SJSA1 (cell line): ENCODE measurements at places on chromosomes 2 and 18.

- no peak for DNase-seq
- no peak overlapping the region for H3K4me3 ChIP-seq
Measured at GRCh38 chr2:45822272-45822630, 170.8 kb downstream of the PRKCE start.

DNA sequence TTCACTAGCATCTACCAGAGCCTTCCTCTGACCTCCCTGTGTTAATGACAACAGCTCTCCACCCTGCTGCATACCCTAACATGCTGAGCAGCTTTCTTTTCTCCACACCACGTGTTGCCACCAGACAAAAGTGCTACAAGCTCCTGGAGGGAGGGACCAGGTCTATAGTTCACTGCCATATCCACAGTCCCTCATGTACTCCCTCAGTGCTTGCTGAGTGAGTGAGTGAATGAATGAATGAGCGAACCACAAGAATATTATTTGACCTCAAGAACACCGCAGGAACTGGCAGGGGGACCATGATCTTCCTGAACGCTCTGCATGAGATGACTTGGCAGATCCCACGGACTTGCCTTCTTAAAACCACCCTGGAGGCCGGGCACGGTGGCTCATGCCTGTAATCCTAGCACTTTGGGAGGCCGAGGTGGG is 47.4 kb upstream of the CAB39 start:
- DNase-seq = no peak
- peaks cover 29% of the 10 kb centered on the region for H3K4me1 ChIP-seq
- no peak overlapping the region for H3K4me3 ChIP-seq
- H3K27ac ChIP-seq = no peak overlapping the region

DNA sequence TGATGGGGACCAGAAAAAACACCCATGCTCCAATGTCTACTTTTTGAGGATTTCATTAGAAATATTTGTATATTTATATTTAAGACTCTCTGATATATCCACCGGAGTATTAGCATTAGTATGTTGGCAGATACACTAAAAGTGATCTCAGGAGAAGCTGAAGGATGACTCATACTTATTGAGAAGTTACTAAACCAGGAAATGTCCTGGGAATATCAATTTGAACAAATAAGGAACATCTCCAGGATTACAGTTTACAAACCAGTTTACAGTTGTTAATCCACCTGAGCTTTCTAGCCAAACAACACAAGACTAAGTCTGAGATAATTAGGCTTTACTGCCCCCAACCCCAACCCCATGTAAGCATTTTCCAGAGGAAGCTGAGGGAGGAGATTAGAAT is 16.1 kb upstream of the DPP4 start:
- no peak overlapping the region for H3K4me3 ChIP-seq
- DNase-seq = no peak
- no peaks in the 10 kb centered on the region for H3K4me1 ChIP-seq
- no peak overlapping the region for H3K27ac ChIP-seq

GRCh38 chr2:159936471-159936870 is 125.9 kb downstream of the PLA2R1 start:
- no peaks in the 10 kb centered on the region for H3K27me3 ChIP-seq
- H3K36me3 ChIP-seq = no peaks in the 10 kb centered on the region
- no peak overlapping the region for H3K27ac ChIP-seq
- DNase-seq = no peak
- no peaks in the 10 kb centered on the region for H3K4me1 ChIP-seq

DNA sequence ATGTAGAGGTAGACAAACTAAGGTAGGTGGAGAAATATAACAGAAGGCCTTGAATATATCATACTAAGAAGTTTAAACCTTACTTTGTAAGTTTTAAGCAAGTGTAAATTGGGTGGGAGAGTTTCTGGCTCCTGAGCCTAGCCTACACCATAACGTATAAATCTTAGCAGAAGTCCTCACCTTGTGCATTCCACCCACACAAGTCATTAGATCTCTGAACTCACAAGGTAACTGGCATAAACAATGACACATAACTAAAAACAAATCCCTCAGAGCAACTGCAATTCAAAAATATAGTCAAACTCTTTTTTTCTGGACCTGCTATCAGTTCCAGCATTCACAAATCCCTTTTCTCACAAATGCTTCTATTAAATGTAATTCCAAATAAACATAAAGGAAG is 9.4 kb downstream of the REV1 start:
- no peak overlapping the region for H3K27ac ChIP-seq
- H3K27me3 ChIP-seq = no peaks in the 10 kb centered on the region
- H3K4me1 ChIP-seq = peaks cover 18% of the 10 kb centered on the region
- no peak overlapping the region for H3K4me3 ChIP-seq
- H3K36me3 ChIP-seq = peaks cover 6% of the 10 kb centered on the region; the same call in 1 of the 2 replicates

GRCh38 chr2:241225545-241225944 is 37.1 kb downstream of the ANO7 start:
- peaks cover 6% of the 10 kb centered on the region for H3K4me1 ChIP-seq
- H3K36me3 ChIP-seq = peaks cover 80% of the 10 kb centered on the region
- H3K27ac ChIP-seq = no peak overlapping the region
- DNase-seq = no peak
- H3K4me3 ChIP-seq = no peak overlapping the region

- no peak for DNase-seq
- H3K4me3 ChIP-seq = no peak overlapping the region
- H3K27me3 ChIP-seq = peaks cover 9% of the 10 kb centered on the region; the same call in 1 of the 2 replicates
- H3K4me1 ChIP-seq = no peaks in the 10 kb centered on the region
- no peaks in the 10 kb centered on the region for H3K36me3 ChIP-seq
Measured at GRCh38 chr18:62389761-62390481, 64.8 kb downstream of the TNFRSF11A start.

GRCh38 chr2:195619590-195619989 is 37.4 kb upstream of the SLC39A10 start:
- H3K36me3 ChIP-seq = no peaks in the 10 kb centered on the region
- H3K27ac ChIP-seq = no peak overlapping the region
- H3K27me3 ChIP-seq = no peaks in the 10 kb centered on the region
- no peak for DNase-seq
- peaks cover 17% of the 10 kb centered on the region for H3K4me1 ChIP-seq
- H3K4me3 ChIP-seq = no peak overlapping the region

GRCh38 chr18:5972298-5972697 is 77.0 kb upstream of the TMEM200C start:
- no peak for DNase-seq
- no peak overlapping the region for H3K27ac ChIP-seq
- no peaks in the 10 kb centered on the region; the same call in 1 of the 2 replicates for H3K27me3 ChIP-seq
- H3K4me3 ChIP-seq = no peak overlapping the region

DNA sequence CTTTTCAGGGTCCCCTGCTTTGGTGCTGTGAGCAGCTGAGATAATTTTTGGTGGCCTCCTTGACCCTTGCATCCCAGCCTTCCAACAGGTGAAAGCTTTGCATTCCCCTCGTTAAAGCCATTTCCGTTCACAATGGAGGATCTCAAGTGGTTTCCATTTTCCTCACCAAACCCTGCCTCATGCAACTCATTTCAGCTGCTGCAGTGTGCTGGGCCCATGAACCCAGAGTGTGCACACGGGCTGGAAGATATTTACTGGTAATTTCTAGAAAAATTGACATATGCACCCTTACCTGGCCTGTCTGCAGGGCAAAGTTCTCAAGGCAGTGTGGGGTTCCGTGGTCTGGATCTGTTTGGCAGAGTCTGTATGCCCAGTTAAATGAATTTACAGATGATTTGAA is 246.8 kb upstream of the HS6ST1 start:
- DNase-seq = no peak
- no peaks in the 10 kb centered on the region for H3K27me3 ChIP-seq
- no peaks in the 10 kb centered on the region for H3K36me3 ChIP-seq
- H3K27ac ChIP-seq = no peak overlapping the region
- H3K4me1 ChIP-seq = peaks cover 6% of the 10 kb centered on the region; the same call in 1 of the 2 replicates

- H3K36me3 ChIP-seq = no peaks in the 10 kb centered on the region
- H3K4me1 ChIP-seq = peaks cover 17% of the 10 kb centered on the region
- no peak overlapping the region for H3K4me3 ChIP-seq
Measured at GRCh38 chr2:68997401-68997800, 15.6 kb upstream of the ANTXR1 start.

- no peaks in the 10 kb centered on the region for H3K36me3 ChIP-seq
- H3K27me3 ChIP-seq = no peaks in the 10 kb centered on the region
- no peak for DNase-seq
- H3K27ac ChIP-seq = no peak overlapping the region
Measured at GRCh38 chr2:9308186-9308955, 101.8 kb downstream of the ASAP2 start.

DNA sequence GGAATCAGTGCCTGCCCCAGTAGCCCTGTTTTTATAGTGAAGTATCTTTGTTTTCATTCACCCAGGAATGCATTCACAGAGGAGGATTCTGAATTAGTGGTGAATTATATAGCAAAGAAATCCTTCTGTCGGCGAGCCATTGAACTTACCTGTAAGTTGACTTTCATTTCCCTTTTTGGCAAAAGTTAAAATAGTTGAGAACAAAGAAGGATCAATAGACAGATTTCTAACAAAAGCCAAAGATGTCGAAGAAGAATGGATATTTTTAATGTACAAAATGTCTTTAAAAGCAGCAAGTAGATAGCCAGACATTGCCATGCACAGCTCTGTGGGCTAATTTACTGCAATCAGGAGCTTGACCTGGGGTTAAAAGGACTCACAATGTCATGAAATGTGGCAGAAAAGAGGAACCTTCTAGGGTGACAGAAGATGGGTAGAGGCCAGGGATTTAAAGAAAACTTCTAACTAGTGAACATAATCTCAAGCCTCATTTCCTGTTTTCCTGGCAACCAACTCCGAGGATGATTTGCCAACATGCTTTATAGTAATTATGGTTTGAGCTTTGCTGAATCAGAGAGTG is 53.8 kb upstream of the TMEM87B start:
- H3K4me3 ChIP-seq = no peak overlapping the region
- H3K36me3 ChIP-seq = no peaks in the 10 kb centered on the region
- no peak for DNase-seq

DNA sequence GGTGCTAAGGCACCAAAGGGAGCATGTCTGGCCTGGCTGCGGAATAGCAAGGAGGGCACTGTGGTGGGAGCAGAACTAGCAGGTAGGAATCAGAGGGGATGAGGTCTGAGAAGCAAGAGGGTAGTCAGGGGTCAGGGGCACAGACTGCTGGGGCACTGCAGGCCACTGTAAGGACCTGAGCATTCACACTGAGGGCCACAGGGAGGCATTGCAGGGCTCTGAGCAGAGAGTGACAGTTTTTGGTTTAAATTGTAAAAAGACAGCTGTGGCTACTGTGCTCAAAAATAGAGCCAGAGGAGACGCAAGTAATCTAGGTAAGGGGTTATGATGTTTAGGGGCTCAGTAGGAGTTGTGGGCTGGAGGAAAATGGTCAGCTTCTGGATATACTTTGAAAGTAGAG is 41.5 kb downstream of the ARHGAP25 start:
- no peak overlapping the region for H3K4me3 ChIP-seq
- H3K36me3 ChIP-seq = no peaks in the 10 kb centered on the region
- peaks cover 7% of the 10 kb centered on the region for H3K4me1 ChIP-seq

DNA sequence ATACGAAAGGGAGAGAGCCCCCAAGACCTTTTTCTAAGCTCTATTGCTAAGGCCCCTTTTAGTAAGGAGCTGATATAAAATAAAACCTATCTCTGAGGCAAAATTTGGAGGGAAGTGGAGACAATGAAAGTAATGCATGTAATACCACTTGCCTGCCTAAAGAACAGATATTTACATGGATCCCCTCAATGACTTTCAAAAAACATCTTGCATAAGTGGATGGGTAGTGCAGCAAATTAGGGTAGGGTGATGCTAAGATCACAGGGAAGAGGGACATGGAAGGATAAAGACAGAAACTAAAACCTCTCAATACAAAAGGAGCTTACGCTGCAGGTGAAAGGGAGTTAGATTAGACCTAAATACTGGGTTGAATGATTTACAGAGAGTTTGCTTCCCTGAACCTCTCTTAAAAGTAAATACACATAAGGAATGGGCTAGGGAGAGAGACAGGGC is 1.1 kb downstream of the ZNF513 start:
- peak overlapping the region; percentile 89 for H3K27ac ChIP-seq
- H3K27me3 ChIP-seq = no peaks in the 10 kb centered on the region
- H3K4me3 ChIP-seq = peak overlapping the region; percentile 76
- DNase-seq = no peak

- peaks cover 12% of the 10 kb centered on the region for H3K4me1 ChIP-seq
- no peak for DNase-seq
- no peaks in the 10 kb centered on the region for H3K27me3 ChIP-seq
- no peak overlapping the region for H3K27ac ChIP-seq
- no peak overlapping the region for H3K4me3 ChIP-seq
Measured at GRCh38 chr18:23440131-23440530, 13.0 kb upstream of the RIOK3 start.

GRCh38 chr2:55742996-55743395 is 49.4 kb upstream of the PNPT1 start:
- H3K27me3 ChIP-seq = no peaks in the 10 kb centered on the region
- H3K27ac ChIP-seq = no peak overlapping the region
- peaks cover 6% of the 10 kb centered on the region; the same call in 1 of the 2 replicates for H3K4me1 ChIP-seq
- no peak overlapping the region for H3K4me3 ChIP-seq

GRCh38 chr2:21103274-21103891 is 20.4 kb upstream of the TDRD15 start:
- no peaks in the 10 kb centered on the region for H3K27me3 ChIP-seq
- H3K4me3 ChIP-seq = no peak overlapping the region
- H3K27ac ChIP-seq = no peak overlapping the region
- no peaks in the 10 kb centered on the region for H3K36me3 ChIP-seq
- H3K4me1 ChIP-seq = no peaks in the 10 kb centered on the region

DNA sequence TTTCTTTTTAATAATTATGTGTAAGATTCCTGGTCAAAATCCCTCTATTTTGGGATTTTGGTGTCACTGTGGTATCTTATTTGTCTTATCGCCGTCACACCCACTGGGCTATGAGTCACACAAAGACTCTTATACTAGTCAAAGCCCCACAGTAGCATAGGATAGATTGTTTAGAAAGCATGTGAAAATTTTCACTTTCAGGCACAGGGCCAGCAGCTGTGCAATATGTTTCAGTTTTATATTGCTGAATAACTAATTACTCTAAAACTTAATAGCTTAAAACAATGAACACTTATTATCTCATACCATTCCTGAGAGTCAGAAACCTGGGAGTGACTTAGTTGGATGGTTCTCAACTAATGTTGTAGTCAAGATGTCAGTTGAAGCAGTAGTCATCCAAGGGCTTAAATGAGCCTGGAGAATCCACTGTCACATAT is 24.0 kb downstream of the CFAP210 start:
- DNase-seq = no peak
- H3K36me3 ChIP-seq = no peaks in the 10 kb centered on the region
- peaks cover 8% of the 10 kb centered on the region for H3K27me3 ChIP-seq
- no peaks in the 10 kb centered on the region for H3K4me1 ChIP-seq
- no peak overlapping the region for H3K27ac ChIP-seq
- H3K4me3 ChIP-seq = no peak overlapping the region

GRCh38 chr2:25268139-25268538 is 73.6 kb downstream of the DNMT3A start:
- DNase-seq = no peak
- no peaks in the 10 kb centered on the region for H3K4me1 ChIP-seq
- H3K27me3 ChIP-seq = no peaks in the 10 kb centered on the region
- H3K4me3 ChIP-seq = no peak overlapping the region

GRCh38 chr2:168734199-168734760 is 68.2 kb upstream of the NOSTRIN start:
- no peaks in the 10 kb centered on the region for H3K4me1 ChIP-seq
- no peak overlapping the region for H3K27ac ChIP-seq
- H3K4me3 ChIP-seq = no peak overlapping the region
- DNase-seq = no peak

GRCh38 chr2:144560251-144560650 is 40.3 kb upstream of the ZEB2 start:
- no peaks in the 10 kb centered on the region; the same call in 1 of the 2 replicates for H3K4me1 ChIP-seq
- no peaks in the 10 kb centered on the region for H3K36me3 ChIP-seq
- no peak overlapping the region for H3K4me3 ChIP-seq
- DNase-seq = no peak
